ENCODE measurements at places on chromosomes 2 and 18. TPM values are rescaled to one million over a fixed set of nuclear protein-coding genes. Genes with fewer than 3 reads are reported as not detected.

The EPAS1 gene
- 0.03 TPM for total RNA-seq

The NAT8 gene
- not detected for total RNA-seq

The SIX3 gene
- total RNA-seq: not detected

The CPSF3 gene
- total RNA-seq: 47.8 TPM

The ARMC9 gene
- 165 TPM for total RNA-seq

DNA sequence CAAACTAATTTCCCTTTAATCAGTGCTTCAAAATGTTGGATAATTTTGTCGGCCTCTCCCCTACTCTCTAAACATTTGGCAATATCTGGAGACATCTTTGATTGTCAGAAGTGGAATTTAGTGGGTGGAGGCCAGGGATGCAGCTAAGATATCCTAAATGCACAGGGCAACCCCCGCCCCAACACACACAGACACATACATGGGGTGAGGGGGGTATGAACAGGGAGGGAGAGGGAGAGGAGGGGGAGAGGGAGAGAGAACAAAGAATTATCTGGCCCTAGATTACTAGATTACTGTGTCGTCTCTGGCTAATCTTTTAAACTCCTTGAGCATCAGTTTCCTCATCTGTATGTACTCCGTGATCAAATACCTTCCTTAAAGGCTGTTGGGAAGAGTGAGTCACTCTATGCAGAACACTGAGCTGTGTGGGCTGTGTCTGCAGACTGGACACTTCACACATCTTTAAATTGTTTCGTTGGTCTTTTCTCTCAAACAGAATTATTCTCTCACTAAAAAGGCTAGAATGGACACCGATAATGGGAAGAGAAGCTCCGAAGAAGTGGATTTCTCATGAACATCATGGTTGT lies 2.9 kb downstream of the RNF149 start:
- DNase-seq: no peak

DNA sequence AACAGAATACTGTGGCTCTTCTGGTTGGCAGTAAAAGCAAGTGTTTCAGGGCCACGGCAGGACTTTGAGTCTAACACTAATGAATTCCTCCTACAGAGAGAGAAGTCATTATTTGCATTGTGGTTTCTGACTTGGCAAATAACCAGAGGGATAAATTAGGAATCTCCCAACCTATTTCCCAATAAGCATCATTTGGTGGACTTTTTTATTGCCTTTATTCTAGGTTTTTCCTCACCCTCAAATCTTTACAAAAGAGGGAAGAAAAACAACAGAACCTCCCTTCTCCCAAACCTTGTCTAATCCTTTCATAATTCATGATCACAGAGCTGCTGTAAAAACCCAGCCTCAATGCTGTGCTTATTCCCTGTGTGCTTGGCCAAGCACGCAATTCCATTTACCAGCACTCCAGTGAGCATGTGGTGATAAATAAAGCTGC lies 179.7 kb downstream of the AGPS start:
- DNase-seq: peak; percentile 63

GRCh38 chr18:55252053-55252675 lies 292.9 kb upstream of the CCDC68 start:
- DNase-seq: no peak

- DNase-seq: no peak
Observed at GRCh38 chr2:110865188-110865587, 132.8 kb downstream of the ACOXL start.

- peak; percentile 9 for DNase-seq
Observed at GRCh38 chr18:26650310-26651268, 102.2 kb upstream of the KCTD1 start.

- DNase-seq: no peak
Observed at GRCh38 chr2:240947607-240948006, 41.5 kb downstream of the CROCC2 start.

DNA sequence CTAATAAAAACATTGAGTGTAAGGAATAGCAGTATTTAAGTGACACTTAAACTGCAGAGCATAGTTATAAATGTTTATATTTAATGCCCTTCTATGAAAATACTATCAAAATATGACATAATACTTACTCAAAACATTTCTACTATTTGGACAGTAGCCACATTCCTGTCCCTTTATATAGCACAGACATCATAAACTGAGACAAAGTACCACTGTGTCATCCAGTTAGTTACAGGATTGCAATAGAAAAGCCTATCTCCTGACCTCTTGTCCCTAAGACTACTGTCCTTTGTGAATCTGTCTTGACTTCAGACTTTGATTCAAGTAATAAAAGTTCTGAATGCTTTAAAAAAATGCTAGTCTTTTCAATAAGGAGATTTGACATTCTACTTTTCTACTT lies 1528.5 kb upstream of the NXPH2 start:
- no peak for DNase-seq

DNA sequence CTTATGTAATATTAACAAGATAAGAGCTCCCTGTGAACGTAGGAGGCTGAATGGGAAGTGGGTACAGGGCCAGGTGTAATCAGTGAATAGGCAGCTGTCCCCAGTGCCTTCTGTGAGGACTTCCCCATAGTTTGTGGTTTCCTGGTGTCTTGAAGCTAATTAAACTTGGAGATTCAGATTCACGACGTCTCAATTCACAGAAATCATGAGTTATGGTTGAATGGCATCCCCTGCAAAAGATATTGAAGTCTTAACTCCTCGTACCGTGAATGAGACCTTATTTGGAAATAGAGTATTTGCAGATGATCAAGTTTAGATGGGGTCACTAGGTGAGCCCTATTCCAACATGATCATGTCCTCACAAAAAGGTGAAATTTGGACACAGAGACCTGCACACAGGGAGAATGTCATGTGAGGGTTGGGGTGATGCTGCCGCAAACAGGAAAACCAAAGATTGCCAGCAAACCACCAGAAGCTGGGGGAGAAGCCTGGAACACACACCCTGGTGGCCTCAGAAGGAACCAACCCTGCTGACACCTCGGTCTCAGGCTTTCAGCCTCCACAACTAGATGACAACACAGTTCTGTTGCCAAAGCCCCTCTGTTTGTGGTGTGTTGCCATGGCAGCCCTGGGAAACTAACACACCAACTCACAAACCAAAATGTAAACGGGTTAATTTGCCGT lies 13.2 kb downstream of the ARL4C start:
- DNase-seq: no peak

DNA sequence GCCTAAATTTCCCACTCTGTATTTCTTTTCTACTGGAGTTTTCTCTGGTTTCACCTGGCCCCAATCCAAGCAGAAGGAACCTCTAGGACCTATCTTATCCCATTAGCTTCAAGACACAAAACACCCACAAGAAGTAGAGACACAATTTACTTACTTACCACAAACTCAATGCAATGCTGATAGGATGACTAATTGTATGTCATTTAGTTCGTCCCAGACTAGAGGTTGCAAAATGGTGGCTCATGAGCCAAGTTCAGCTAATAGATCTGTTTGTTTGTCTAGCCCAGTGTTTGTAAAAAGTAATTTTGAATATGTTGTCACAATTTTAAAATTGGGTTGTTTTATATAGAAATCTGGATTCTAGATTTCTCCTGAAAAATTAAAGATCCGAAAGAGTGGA lies 34.7 kb upstream of the ZSWIM2 start:
- no peak for DNase-seq

DNA sequence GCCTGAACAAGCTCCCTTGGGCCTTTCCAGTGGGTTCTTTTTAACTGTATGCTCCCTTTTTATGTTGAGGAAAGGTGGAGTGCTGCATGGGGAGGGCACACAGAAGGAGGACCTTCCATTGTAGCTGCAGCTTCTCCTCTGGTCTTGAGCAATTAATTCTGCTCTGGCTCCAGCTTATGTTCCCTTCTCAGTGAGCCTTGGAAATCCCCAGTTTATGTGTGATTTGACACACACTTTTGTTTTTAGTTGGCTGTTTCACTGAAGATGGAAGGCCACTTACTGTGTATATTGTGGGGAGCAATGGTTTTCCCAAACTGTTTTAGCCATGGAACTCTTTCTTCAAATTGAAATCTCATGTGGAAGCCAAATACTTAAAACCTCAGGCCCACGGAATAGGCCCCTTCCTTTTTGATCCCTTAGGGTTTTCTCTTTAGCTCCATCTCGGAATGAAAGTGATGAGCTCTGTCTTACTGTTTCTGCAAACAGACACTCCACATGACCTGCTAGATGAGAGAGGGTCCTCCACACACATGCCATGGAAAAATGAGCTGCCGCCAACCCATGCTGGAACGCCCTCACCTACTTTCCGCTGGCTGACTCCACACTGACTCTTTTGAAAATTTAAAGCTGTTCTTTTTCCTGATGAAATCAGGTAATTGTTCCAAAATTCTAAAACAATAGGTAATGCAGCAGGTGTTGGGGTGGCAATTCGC lies 280.9 kb upstream of the SIX2 start:
- no peak for DNase-seq

DNA sequence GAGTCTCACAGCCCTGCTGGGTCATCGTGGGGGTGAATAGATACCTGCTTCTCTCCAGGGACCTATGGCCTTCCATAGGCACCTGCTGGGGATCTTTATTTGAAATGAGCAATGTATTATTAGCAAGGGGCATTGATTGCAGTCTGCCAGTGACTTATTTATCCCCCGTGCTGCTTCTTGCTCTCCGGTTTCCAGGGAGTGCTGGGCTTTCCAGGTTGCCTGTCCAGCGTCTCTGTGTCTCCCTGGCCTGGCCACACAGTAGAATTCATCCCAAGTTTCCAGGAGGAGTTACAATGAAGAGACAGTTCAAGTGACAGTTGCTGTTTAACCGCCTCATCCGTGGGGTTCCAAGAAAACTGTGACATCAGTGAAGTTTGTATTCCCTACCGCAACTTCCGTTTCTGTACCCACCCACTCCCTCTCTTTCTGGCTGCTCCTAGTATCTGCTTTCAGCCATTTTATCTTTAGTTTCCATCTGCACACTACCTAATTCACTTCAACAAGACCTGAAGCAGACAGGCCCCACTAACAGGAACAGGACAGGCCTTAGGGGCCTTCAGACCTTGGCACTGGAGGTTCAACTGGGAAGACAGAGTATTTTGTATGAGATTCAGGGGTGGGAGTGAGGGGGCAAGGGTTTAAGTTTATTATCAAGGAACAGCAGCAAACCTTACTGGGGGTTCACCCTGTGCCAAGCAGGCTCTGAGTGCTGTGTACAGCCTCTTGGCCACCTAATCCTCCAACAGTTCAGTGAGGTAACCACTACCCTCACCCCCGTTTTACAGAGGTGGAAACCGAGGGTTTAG lies 134.8 kb downstream of the PRKCE start:
- no peak for DNase-seq

DNA sequence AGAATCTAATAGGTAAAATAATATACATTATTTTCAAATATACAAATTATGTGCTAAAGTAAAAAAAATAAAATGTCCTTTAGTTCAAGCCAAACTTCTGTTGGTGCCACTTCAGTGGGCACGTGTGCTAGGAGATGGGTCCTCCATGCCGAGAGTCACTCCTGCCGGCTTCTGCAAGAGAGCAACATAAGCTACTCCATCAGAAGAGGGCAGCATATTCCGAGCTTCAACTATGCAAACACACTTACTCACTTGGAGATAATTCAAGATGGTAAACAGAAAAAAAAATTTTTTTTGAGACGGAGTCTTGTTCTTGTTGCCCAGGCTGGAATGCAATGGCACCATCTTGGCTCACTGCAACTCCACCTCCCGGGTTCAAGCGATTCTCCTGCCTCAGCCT lies 24.4 kb downstream of the CNOT11 start:
- no peak for DNase-seq

DNA sequence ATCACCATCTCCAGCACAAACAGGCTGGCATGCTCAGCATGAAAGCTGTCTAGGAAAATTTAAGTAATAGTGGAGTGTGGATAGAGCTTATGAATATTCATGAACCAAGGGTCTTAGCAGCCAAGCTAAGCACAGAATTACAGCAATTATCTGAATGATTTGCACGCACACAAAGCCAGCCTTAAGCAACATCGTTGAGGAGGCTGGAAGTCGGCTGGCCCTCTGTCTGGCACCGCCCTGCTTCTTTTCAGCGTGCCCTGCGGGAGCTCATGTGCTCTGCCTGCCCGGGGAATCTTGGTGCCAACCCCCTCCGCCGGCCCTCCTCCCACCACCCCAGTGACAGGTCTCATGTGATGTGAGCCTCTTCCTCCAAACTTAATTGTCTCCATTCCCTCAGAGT lies 540.1 kb downstream of the CMPK2 start:
- no peak for DNase-seq

DNA sequence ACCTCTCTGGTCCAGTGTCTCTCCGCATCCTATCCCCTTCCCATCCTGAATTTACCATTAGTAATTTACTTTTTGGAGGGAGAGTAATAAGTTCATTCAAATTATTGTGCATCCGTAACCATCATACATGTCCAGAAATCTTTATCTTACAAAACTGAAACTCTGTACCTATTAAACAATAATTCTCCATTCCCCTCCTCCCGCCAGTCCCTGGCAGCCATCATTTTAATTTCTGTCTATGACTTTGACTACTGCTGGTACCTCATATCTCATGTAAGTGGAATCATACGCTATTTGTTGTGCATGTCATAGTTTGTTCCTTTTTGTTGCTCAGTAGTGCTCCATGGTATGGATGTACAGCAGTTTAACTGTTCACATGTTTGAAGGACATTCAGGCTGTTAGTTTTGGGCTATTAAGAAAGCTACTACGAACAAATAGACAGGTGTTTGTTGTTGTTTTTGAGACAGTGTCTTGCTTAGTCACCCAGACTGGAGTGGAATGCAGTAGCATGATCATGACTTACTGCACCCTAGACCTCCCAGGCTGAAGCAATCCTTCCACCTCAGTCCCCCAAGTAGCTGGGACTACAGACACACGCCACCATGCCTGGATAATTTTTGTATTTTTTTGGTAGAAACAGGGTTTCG lies 2.0 kb downstream of the LIMS1 start:
- no peak for DNase-seq

Measured in G401 (cell line).